ENCODE measurements at places on chromosomes 5 and 9. TPM values are rescaled to one million over a fixed set of nuclear protein-coding genes. Genes with fewer than 3 reads are reported as not detected.

- DNase-seq = no peak
Observed at GRCh38 chr9:2164268-2164667, 149.1 kb downstream of the SMARCA2 start.

GRCh38 chr9:127154003-127154389 lies 31.6 kb upstream of the ANGPTL2 start:
- no peak for DNase-seq

Gene PHF24
- not detected for total RNA-seq

Gene HMCN2
- total RNA-seq = not detected

DNA sequence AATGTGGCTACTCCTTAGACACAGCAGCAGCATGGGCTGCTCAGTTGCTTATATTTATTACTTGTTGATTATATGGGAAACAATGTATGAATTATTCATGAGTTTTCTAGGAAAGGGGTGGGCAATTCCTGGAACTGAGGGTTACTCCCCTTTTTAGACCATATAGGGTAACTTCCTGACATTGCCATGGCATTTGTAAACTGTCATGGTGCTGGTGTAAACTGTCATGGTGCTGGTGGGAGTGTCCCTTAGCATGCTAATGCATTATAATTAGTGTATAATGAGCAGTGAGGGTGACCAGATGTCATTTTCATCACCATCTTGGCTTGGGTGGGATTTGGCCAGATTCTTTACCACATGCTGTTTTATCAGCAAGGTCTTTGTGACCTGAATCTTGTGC lies 734.6 kb upstream of the PTPRD start:
- DNase-seq = no peak

Gene CDC25C
- total RNA-seq = 15.0 TPM
